DMS53 (cell line): ENCODE measurements at places on chromosomes 16 and 17.

DNA sequence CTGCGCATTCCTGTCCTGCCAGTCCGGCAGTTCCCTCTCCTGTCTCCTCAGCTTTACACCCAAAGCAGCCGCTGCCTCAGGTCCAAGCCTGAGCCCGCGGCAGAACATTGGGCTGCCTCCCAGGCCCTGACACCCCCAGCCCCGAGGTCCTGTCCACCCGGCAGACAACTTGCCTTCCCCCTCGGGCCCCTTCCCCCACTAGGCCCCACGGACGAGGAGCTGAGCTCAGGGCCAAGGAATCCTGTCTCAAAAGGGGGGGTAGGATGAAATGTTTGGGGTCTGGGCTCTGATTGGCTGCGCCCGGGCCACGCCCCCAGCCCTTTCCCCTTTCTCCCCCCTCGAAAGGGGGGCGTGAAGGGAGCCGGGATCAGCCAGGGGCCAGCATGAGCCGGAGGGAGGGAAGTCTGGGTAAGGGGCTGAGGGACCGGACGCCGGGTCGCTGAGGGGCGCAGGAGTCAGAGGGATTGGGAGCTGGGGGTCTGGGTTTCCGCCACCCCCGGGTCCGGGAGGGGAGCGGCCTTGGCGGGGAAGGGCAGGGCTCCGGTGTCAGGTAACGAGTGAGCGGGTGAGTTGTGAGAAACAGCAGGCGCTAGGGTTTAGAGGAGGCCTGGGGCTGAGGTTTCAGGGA is at the start of gene CTF1:
CTF1 (plus strand) TSS at position 354 of the 628 bp plus-strand sequence; CDS start at position 384, 30 bp downstream.
- peak; percentile 65 for DNase-seq

- no peak for DNase-seq
These were observed 11.0 kb downstream of the GCGR start for GRCh38 chr17:81814748-81815645.

DNA sequence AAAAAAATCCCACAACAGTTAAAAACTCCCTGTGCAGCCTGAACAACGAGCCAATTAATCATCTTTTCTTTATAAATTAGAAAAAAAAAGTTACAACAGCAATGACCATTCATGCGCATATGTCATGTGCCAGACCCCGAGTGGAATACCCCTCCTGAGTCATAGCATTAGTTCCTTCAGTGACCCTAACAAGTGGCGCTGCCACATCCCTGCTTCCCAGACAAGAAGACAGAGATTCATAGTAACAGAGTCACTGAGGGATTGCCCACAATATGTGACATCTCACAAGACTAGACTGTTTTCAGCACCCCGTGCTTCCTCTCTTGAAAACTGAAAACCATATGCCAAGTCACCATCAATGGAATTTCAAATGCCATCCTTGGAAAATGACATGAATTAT is 7.9 kb downstream of the UMOD start:
- no peak for DNase-seq

- DNase-seq = peak; percentile 95
These were observed 14.0 kb downstream of the COPZ2 start for GRCh38 chr17:48023400-48024148.
